Stimulated activated CD4-positive, alpha-beta T cell treated with anti-CD3 and anti-CD28 coated beads, Interleukin-1b, Interleukin-23, amount 100 ng/mL, for 1 hour (primary cell): ENCODE measurements at places on chromosomes 4 and X.

- no peak for DNase-seq
Measured at GRCh38 chrX:15808254-15808653, 18.0 kb downstream of the ZRSR2 start.

DNA sequence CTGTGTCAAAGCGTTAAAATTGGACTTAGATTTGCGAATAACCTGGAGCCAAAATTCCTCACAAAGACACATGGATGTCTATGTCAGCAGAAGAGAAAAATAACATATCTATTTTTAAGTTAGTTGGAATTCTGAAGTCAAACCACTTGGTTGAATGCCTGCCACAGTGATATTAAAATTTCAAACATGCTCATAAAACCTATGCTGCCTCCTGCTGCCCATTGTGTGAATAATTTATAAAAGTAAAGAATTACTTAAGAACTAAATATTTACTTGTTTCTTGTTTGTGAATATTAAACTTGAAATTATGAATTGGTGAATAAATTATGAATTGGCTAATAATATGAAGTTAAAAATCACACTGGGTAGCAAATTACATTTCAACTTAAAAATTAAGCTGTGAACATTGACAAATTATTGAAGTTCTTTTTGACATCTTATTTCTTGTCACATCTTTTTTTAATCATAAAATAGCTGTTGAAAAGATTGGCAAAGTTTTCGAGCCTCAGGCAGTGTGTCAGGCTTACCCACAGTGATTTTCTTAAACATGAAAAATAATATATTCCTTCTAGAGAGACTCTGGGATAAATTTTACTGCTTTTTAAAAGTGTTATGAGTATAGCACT lies 35.4 kb downstream of the FABP2 start:
- DNase-seq: no peak

DNA sequence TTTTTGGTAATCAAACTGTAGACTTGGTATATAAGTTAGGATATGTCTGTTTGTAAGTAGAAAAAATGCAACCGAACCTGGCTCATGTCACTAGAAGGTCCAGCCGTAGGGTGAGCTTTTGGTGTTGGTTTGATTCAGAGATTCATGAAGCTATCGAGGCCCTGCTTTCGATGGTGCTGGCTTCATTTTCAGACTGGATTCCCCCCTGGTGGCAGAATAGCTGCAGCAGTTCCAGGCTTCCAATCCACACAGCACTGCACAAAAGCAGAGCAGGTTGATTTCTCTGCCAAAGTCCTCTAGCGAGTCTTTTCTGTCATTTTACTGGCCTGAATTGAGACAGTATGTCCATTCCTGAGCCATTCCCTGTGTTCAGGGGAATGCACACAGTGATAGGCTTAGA lies 33.1 kb downstream of the PDK3 start:
- DNase-seq: no peak

DNA sequence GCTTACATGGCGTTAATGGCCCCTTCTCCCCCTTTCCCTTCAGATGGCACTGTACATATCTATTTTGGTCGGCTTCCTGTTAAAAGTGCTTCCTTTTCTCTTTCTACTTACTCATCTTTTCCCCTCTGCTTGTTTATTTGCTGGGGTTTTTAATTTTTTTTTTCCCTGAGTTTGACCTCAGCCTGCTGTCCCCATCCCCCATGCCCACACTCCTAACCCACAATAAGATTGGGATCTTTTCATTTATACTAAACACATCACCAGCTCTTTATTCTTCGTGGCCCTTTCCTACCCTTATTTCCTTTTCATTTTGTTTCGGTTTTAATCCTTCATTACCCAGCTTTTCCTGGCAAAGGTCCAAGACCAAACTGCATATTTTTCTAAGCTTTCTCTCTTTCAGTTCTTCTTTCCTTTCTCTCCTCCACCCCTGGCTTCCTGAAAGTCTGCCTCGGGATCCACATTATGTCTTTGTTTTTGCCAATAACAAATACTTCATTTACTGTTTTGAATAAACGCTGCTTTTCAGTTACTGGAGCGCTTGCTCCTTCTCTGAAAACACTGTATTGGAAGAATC lies 152.0 kb upstream of the USP9X start:
- no peak for DNase-seq

DNA sequence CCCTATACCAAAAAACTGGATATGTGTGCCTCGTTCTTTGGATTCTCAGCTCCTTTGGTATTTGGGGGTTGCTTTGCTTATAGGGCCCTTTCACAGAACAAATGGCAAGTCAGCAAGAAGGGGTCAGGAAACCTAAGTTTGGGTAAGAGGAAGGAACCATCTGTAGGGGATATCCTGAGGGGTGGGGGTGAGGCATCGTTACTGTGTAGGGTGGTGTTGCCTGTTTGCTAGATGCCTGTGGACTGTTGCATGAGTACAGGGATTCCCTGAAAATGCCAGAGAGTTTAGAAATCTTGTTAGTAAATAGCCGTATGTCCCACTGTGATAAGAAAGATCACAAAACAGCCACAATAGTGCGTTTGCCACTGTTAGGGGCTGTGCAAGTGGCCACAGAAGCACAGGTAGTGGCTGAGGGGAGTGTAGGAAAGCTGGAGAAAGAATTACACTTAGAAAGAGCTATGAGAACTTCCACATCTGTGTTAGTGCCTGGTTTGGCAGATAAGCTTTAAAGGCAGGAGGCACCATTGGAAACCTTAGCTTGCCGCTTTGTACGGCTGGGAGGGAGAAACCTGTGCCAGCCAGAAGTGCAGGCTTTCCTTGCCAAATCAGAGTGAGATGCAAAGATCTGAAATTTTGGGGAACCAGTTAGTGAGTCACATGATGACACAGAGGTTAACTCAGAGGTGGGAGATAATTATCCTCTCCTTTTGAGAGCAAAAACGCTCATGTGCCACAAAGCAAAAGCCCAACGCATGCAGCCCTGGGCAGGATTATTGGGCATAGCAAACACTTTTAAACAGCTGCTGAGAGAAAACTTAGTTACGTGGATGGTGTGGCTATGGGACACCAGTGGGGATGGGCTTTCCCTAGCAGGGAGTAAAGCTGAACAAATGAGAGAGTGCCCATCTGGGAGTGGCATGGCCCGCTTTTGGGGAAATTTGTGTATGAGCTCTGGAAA lies 343.7 kb downstream of the ARAP2 start:
- DNase-seq: no peak
